Fibroblast of skin of right quadriceps (primary cell): ENCODE measurements at places on chromosomes 1 and 21.

DNA sequence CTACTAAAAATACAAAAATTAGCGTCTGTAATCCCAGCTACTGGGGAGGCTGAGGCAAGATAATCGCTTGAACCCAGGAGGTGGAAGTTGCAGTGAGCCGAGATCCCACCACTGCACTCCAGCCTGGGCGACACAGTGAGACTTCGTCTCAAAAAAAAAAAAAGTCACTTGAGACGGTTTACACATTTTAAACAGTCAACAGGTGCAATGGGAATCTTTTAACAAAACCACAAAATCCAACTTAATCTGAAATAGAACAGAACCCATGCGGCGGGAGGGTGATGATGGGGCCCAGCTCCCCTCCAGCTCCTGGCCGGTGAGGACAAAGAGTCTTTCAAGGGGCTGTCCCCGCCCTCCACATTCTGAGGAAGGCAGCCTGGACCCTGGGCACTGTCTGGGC, 48.3 kb downstream of the TP73 start:
- no peak for DNase-seq

DNA sequence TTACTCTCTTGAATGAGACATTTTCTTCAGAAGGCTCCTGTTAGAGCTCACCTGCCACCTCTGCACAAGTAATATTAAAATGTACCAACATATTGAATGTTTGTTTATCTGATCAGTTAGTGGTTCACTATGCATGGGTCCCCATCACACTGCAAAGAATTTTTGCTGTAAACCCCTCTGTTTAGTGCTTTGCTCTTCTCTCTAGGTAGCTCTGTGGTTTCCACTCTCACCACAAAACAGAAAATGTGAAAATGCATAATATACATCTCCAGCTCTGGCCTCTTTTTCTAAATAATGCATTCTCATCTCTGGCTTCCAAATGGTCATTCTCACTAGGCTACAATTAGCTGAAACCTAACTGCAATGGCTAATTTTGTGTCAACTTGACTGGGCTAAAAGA, 176.7 kb downstream of the TRIM33 start:
- no peak for DNase-seq

- DNase-seq = peak; percentile 85
Observed at GRCh38 chr1:7265771-7266371, 480.6 kb downstream of the CAMTA1 start.

DNA sequence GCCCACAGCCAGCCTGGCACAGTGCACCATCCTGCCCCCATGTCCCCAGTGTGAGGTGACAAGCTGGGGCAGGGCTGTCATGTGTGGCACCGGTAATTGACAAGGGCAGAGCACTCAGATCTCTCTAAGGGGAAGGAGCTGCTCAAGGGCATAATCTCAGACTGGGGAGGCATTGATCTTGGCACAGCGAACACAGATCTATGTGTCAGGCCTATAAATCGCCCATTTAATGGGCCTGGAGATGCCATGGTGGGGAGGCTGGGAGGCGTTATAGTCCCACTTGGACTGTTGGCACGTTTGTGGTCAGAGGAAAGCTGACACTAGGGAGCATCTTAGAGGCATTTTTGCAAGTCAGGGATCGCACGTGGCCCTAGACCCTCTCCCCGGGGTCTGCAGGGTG, 594.1 kb downstream of the PTPRU start:
- no peak for DNase-seq

GRCh38 chr1:186763107-186763506, 65.6 kb upstream of the PLA2G4A start:
- DNase-seq = peak; percentile 31

- DNase-seq = no peak
Observed at GRCh38 chr1:63671514-63671913, 78.3 kb downstream of the PGM1 start.

- no peak for DNase-seq
Observed at GRCh38 chr1:18246543-18246942, 138.9 kb downstream of the IGSF21 start.

GRCh38 chr1:183195142-183195574, 9.1 kb downstream of the LAMC2 start:
- no peak for DNase-seq

- no peak for DNase-seq
Observed at GRCh38 chr1:99986656-99987225, 16.9 kb downstream of the SLC35A3 start.

DNA sequence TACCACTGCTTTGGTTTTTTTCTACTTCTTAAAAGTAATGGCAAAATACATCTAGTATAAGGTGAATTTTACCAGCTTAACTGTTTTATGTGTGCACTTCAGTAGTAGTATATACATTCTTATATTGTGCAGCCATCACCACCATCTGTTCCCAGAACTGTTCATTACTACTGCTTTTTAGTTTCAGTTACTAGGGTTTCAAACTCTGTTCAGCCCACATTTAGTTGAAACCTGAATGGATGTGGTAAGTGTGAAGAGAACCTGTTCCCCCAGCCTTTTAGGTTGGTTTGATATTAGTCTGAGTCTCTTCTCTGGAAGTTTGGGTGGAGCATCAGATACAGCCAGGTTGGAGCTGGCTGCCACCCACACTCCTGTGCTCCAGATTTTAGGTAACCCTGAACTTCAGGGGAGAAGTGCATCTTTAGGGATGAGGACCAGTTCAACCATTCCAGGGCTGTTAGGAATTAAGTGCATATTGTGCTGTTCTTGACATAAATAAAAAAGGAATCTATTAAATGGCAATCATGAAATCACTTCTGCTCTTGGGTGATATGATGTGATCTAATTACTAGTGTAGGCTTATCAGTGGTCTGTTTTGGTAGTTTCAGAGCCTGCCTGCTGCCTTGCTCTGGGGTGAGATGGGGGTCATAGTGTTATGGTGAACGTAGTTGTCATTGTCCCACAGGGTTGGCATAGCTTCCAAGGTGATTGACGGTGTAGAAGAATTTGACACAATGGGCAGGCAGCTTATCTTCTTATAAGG, 32.1 kb downstream of the URB2 start:
- DNase-seq = no peak

- DNase-seq = no peak
Observed at GRCh38 chr1:5311634-5312292, 657.4 kb downstream of the AJAP1 start.
